Hippocampal formation (tissue), 2 donors: ENCODE measurements at places on chromosomes 3 and 15.

DNA sequence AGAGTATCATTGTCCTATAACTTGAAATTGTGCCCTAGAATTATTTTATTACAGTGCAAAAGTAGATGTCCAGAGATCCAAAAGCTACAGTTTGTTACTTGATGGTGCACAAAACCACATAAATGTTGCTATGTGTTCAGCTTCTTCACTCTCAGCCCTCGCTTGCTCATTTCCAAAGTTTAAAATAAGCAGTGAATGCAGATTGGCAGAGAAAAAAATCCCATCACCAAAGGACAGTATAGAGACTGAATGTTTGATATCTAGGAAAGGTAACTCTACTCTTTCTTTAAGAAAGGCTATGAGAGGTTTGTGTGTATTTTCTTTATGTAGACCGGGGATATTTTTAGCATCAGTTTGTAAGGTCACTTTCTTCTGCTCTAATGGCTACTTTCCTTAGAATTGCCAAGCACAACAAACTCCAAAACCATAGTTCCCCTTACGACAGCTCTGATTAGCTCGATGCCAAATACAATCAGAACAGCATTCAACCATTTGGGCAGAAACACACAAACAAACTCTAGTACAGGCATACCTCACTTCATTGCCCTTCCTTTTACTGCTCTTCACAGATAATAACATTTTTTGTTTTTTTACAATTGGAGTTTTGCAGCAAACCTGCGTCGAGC lies 164.1 kb upstream of the CCDC54 start:
- no peak for DNase-seq

DNA sequence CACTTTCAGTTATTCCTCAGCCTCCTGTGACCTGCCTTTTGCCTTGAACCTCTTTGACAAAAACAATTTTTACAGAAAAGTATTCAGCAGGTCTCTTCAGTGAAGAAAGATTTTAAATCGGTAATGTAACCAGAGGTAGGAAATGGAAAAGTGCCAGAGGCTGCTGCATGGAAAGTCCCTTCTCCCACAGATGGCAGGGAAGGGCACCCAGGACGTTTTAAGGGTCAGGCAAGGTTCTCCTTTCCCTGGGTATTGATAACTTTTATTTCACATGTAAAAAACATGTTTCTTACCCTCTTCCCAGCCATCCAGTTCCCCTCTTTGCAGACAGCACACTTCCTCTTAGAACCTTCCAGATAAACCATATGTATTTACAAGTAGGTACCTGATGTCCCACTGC lies 185.6 kb downstream of the OR4M2 start:
- DNase-seq: no peak

DNA sequence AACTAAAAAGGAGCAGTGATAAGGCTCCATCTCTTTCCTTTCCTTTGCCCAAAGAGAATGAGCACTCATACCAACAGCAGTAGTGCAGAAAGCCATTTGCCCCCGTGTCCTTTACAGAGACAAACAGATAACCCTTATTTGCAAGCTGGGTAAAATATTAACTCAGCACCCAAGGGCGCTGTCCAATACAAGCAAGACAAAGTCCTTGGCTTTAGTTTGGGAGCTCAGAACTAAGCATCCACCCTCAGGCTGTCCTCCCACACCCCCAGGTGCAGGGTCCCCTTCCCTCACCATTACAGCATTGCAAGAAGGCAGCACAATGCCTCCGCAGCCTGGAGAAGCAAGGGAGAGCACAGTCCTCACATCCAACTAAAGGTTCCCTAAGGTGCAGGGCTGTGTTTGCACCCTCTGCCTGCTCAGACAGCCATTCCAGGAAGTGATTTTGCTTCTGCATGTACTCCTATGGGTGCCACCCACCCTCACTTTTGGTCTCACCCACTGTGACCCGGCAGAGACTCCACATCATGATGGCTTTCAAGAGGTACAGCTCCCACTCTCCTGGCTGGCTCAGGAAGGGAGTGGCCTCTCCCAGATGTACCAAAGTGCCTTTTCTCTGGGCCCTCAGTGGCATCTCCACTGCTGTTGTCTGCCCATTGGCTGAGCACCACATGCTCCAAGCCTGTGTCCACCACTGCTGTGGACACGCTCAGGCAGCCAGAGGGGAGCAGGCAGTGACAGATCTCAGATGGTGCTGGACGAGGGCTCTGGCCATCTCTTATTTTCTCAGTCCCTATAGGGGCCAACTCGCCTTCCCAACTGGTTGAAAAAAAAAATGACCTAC lies 34.1 kb upstream of the HES1 start:
- DNase-seq: no peak

DNA sequence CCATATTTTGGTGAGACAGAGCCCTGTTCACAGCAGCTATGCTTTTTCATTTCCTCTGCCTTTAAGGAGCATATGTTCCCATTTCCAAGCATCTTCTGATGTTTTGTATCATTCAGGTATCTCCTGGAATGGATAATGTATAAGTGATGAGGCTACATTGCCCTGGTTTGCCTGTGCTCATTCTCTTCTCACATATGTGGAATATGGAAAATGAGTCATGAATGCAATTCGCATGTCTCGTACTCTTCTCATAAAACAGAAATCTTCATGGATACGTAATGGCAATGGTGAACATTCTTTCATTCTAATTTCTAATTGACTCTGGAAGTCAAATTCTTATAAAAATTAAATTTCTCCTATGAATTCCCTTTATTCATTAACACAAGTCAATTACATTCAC lies 143.1 kb downstream of the CDIN1 start:
- no peak for DNase-seq

DNA sequence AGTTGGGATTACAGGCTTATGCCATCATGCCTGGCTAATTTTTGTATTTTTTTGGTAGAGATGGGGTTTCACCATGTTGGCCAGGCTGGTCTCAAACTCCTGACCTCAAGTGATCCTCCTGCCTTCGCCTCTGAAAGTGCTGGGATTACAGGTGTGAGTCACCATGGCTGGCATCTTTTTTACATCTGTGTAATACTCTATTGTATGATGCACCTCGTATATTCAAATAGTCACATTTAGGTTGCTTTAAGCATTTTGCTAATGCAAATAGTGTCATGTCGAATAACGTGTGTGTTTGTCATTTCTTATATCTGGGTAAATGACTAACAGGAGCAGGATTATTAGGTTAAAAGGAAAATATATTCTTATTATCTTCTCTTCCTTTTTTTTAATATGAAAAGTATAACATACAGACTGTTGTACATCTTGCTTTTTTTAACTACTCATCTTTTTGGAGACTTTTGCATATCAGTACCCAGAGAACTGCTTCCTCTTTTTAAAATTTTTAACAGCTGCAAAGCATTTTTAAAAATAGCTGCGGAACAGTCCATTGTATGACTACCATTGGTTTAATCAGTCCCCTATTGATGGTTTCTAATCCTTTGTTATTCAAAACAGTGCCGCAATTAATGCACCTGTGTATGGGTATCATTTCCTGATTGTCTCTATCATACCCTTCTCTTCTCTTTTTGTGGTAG lies 13.4 kb downstream of the SCAMP5 start:
- no peak for DNase-seq

DNA sequence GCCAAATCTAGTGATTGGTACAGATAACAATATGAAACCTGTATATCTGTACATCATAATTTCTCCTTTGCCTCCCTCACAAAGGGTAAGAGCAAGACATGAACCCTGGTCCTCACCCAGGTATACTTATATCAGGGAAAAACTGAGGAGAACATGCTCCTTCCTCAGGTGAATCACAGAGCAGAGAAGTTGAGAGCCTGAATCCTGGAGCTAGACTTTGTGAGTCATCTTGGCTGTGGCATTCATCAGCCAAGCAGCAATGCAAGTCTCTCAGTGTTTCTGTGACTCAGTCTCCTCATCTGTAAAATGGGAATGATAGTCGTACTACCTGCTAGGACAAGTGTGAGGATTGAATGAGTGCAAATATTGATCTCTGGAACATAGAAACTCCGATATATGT lies 165.7 kb upstream of the ADAMTS9 start:
- DNase-seq: no peak

GRCh38 chr3:11248596-11248995 lies 23.6 kb upstream of the ATG7 start:
- DNase-seq: no peak

- DNase-seq: no peak
Observed at GRCh38 chr3:45772341-45773035, 23.8 kb downstream of the SLC6A20 start.

DNA sequence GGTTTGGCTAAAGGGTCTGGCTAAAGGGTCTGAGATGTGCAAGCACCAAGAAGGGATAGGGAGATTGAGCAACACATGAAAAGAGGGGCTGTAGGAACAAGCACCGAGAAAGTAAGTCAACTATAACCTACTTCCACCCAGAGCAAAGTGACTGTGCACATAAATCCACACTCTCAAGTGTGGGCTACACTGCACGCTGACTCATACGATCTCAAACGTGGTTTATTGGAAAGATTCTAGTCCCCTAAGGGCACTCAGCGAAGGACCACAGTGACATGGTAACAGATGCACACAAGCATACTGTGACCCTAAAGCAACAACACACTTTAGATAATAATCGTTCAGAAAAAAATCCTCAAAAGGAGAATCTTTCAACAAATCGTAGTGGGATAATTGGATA lies 48.0 kb downstream of the EHHADH start:
- no peak for DNase-seq

GRCh38 chr3:153889905-153890334 lies 231.3 kb upstream of the ARHGEF26 start:
- no peak for DNase-seq

- no peak for DNase-seq
Observed at GRCh38 chr3:122468896-122469533, 45.7 kb downstream of the KPNA1 start.

GRCh38 chr15:67914028-67914427 lies 74.2 kb upstream of the RNU6-1 start:
- DNase-seq: no peak

DNA sequence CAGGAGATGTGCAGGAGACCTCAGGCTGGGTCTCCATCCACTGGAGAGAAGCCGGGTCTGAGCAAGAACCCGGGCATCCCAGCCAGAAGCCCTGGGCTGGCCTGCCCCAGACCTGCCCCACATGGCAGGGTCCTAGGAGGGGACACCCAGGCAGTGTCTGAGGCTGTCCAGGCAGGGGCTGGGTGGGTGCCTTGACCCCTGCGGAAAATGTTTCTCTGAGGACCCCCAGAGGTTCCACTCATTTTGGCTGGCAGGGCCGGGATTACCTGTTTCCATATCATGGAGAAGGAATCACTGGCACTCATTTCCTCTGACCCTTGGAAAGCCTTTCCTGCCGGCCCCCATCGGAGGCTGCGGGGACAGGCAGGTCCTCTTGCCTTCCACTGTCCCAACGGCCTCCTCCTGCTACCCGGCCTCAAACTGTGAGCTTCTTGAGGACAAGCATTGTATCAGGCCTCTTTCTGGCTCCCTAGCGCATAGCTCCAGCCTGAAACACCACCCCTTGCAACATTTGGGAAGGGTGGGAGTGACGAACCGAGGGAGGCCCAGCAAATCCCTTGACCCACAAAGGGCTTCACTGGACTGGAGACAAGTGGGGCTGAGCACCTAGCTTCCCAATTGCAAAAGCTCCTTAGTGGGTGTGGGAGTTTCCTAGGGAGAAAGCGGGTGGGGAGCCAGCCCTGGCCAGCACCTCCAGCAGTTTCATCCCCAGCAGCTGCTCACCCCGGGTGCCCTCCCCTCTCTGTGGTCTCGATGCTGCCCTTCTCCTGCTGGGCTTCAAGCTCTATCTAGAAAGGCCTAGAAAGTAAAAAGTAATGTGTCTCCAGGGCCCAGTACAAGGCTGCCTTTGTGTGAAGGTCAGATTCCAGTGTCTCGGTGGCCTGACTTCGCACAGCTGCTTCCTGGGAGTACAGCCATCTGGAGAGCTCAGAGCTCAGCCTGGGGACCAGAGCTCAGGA lies 29.7 kb downstream of the ACSBG1 start:
- peak; percentile 43 for DNase-seq

DNA sequence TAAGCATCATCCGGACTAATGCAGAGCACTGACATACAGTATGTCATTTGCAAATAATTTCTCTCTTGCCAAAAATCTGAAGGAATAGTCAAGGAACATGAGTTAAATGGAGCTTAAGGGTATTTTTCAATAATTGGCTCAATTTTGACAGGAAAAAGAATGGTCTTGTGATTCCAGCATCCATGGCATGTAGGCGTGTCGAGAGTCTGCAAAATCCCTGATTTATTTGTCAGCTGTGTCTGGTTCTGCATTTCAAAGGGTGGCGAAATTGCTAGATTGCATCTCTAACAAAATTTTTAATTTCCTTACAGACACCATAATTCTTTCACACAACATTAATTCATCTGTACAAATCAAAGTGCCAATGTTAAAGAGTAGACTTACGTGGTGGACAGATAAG lies 65.4 kb upstream of the TBC1D23 start:
- DNase-seq: no peak

DNA sequence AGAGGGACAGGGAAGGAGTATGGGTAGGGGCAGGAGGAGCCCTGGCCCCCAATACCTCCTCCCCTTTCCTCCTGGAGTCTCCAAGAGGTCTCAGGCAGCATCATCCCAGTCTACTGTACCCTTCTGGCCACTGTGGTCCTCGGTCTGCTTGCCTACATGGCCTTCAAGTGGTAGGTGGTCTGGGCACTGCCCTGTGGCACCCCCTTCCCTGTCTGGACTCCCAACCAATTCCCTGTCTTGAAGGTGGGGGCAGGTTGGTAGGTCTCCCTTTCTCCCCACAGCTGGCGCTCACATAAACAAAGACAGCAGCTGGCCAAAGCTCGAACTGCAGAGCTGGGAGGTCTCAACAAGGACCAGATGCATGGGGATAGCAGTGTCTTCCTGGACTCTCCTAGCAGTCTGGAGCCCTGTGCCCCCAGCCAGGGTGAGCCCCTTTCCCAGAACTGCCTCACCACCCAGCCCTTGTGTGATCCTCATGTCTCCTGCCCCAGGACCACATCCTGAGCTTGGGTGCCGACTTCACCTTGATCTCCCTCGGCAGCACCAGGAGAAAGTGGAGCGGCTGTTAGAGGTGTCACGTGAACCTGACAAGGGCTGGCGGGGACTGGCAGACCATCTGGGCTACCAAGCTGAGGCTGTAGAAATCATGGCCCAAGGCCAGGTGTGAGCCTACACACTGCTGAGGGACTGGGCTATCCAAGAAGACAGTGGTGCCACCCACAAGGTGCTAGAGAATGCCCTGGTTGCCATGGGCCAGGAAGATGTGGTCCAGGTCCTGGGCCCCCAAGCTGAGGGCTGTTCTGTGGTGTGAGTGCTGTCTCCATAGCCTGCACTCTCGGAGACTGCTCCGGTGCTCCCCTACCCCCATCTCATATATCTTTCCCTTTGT lies 33.1 kb downstream of the NBEAL2 start:
- no peak for DNase-seq

- no peak for DNase-seq
Observed at GRCh38 chr3:194906970-194907629, 221.4 kb downstream of the FAM43A start.

- DNase-seq: no peak
Observed at GRCh38 chr3:190016966-190017365, 103.7 kb downstream of the P3H2 start.

DNA sequence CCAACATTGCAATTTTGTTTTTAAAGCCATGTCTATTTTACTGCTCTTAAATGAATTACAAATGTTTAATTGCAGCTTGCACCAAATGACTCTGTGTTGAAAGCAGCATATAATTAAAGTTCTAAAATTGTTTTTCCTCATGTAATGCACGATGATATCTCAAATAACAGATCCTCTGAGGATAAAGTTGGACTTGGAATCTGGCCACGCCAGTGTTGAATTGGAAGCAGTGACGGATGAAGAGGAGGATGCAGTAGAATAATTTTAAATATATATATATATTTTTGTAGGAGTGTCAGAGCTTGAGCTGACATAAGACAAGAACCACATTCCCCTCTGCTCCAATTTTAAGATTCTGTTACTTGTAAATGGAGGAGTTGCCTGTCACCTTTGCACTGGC lies 406.6 kb upstream of the DPPA4 start:
- no peak for DNase-seq

- no peak for DNase-seq
Observed at GRCh38 chr3:4829031-4829394, 150.2 kb upstream of the BHLHE40 start.
